Activated CD4-positive, alpha-beta T cell treated with anti-CD3 and anti-CD28 coated beads, Interleukin-10, Interleukin-2, amounts not matched to agents 100 ng/mL and 50 ng/mL, durations not matched to agents 16 hours and 8 hours (primary cell): ENCODE measurements at places on chromosomes 3 and 15.

DNA sequence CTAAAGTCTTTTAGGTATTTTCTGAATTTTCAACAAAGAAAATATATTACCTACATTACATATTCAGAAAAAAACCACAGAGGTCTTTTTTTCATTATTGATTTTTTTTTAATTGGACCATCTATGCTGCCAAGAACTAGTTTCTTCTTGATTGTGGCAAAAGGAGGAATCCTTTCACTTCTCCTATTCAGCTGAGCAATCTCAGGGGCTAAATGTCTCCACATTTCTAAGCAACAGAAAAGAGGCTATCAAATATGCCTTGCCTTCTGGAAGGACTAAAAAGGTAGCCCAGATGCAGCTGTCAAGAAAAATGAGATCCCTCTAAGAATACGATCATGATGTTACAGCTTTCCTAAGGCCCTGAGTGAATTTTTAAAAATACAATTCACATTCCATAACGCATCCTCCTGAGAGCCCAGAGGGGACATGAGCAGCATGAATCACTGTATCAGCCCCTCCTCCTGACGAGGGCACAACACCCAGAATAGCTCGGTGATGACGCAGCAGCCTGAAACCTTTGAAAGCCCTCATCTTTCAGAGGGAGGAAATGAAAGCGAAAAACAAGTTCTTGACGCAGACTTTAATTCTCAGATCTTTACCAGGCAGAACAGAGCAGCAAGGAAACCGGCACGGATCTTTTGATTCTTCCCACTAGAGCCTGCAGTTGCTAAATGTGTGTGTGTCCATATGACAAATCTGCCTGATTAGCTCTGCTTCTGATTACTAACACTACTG is 24.6 kb downstream of the RUBCN start:
- DNase-seq = peak; percentile 92

GRCh38 chr15:69213786-69214185 is 53.4 kb downstream of the GLCE start:
- no peak for DNase-seq

- no peak for DNase-seq
These were observed 863.3 kb downstream of the IGSF11 start for GRCh38 chr3:118171236-118171852.

- DNase-seq = no peak
These were observed 1013.2 kb downstream of the VGLL3 start for GRCh38 chr3:85977615-85978338.

DNA sequence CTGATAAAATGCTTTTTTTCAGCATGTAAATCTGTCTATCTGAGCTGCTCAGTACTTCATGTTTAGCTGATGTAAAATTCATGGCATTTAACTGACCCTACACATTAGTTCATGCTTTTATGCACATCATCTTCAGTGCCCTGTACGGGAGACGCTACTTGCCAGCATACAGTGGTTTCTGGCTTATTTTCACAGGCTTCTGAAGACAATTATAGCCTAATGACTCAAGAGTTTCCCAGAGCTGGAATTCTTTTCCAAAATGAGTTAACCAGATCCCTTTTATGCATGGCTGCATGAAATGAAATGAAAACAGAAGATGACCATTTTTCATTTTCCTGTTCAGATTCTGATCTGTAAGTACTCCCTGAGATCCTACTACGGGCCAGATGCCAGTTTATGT is 1061.5 kb downstream of the ROBO2 start:
- DNase-seq = no peak

GRCh38 chr15:78272316-78272715 is 8.0 kb downstream of the DNAJA4 start:
- no peak for DNase-seq

DNA sequence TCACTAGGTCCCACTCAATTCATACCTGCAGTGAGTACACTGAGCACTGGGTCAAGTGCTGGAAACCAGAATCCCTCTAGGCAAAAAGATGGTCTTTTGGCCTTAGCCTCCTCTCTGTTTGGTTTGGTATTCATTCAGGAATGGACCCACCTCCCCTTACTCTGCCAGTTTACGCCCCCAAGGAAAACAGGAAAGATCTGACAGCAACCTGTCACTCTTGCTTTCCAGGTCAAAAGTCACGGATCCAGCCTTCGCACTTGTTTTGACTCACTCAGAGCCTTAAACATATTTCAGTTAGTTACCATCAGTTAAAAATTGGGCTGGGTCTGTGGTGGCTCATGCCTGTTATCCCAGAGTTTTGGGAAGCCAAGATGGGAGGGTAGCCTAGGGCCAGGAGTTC is 68.1 kb downstream of the SYNM start:
- no peak for DNase-seq

DNA sequence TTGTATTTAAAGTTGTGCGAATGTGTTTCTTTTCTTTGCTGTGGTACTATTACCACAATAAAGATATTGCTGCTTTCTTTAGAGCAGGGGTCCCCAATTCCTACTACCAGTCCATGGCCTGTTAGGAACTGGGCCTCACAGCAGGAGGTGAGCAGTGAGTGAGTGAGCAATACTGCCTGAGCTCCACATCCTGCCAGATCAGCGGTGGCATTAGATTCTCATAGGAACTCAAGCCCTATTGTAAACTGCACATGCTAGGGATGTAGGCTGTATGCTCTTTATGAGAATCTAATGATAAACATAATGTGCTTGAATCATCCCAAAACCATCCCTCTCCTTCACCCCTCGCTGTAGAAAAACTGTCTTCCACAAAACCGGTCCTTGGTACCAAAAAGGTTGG is 41.6 kb downstream of the DMXL2 start:
- no peak for DNase-seq

DNA sequence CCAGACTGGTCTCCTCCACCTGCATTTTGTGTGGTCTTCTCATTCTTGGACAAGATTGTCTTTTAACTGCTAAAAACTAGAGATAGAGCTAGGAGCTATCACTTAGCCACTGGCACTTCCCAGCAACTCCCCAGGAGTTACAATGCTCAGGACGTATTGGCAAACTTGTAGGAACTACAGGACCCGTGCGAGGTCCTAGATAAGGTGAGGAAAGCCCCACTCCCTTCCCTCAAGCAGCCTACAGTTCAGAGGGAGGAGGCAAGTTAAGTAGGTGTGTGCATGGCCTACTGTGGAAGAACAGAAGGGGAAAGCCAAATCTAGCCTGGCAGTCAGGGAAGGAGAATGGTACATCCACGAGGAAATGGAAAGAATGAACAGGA is 504.7 kb upstream of the PROK2 start:
- no peak for DNase-seq

- DNase-seq = no peak
These were observed 134.0 kb downstream of the PGPEP1L start for GRCh38 chr15:98873441-98874218.

GRCh38 chr15:61479613-61480012 is 250.5 kb upstream of the RORA start:
- no peak for DNase-seq

GRCh38 chr15:31217566-31218270 is 108.9 kb upstream of the KLF13 start:
- DNase-seq = no peak

DNA sequence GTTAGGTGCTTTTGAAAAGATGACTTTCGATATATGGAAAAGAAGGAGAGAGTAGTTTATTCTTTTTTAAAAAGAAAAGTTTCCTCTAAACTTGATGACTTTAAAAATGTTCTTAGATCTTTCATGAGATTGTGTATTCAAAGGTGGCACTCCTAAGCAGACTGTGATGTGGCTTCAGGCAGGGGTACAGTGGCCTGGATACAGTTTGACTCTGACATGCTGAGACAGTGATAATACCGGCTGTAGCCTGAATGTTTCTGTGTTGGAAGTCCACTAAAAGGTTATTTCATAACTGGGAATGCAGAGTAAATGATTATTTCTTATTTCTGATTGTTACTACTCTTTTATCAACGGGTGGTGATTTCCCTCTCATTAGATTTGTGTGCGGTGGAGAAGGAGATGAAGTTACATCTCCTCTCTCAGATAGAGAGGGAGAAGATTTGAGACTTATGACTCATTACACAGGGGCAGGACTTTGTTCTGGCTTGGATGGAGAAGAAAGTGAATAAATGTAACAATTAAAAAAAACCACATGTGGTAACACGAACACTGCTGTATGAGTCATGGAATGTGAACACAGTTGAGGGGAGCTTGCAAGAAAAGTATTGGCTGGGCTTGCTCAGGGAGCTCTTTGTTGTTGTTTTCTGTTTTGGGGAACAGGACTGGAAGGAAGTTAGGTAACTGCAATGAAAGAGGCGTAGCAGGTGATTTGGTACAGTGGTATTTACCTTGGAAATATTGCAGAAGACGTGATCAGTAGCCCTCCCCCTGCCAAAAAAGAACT is 21.6 kb downstream of the SPTSSB start:
- peak; percentile 66 for DNase-seq

DNA sequence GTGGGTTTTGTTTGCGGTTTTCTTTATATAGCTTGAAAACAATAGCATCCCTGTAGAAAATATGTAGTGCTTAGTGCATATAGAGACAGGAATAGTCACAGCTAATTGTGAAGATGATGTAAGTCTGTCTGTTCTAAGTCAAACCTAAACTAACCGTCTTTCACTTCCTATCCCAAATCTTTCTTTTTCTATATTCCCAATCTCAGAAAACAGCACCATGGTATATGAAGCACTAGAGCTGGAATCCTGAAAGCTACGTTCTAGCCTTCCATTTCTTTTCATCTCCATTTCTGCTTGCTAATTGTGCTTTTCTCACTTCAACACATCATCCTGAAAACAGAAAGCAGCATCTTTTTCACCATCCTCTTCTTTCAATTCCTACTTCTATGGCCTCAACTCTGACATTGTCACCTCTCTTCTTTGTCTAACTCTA is 1235.5 kb downstream of the ROBO2 start:
- no peak for DNase-seq

GRCh38 chr3:152682477-152682876 is 152.5 kb upstream of the P2RY1 start:
- DNase-seq = no peak

DNA sequence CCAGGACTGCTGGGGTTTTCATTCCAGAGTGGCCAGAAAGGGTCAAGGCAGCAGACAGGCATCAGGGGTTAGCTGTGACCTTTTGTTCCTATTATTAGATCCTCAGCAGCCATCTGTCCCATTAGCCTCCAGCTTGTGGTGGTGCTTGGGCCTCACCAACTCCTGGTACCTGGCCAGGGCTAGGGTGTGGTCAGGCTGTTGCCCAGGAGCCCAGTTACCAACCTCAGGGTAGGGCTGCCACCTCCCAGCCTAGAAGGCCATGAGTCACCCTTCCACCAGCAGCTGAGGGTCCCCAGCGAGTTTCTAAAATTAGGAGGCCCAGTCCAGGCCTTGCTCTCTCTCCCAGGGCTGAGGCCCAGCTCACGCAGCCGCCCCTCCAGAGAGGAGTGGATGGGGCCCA is 12.2 kb downstream of the TMEM43 start:
- DNase-seq = no peak

DNA sequence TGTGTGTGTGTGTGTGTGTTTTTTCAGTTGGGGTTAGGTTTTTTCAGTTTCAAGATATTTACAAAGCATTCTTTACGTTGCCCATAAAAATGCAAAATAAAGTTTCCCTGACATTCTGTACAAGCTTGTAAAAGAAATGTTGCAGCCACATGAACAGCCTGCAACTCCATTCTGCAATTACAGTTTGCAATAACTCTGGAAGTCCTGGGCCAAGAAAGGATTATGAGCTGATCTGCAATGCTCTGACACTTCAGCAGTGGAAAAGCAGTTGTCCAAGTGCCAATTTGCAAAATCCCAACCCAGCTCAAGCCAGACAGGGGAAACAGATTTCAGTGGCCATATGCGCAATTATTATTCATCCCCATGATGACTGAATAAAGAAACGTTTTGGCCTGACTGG is 322.1 kb downstream of the MEX3B start:
- no peak for DNase-seq

- DNase-seq = no peak
These were observed 33.3 kb upstream of the MRPS22 start for GRCh38 chr3:139310474-139310933.

DNA sequence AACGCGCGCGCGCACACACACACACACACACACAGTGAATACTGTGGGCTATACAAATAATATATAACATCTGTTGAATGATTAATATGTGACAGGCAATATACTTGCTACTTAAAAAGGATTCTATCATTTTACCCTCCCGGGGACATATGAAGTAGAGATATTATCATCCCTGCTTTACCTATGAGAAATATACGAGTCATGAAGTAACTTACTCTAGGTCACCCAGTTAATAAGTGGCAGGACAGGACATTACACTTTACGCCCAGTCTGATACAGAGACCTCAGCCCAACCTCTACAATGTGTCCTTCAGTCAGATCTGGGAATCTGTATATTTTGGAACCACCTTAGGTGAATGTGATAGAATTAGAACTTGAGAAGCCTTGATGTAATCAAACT is 55.4 kb downstream of the CCDC54 start:
- DNase-seq = no peak

DNA sequence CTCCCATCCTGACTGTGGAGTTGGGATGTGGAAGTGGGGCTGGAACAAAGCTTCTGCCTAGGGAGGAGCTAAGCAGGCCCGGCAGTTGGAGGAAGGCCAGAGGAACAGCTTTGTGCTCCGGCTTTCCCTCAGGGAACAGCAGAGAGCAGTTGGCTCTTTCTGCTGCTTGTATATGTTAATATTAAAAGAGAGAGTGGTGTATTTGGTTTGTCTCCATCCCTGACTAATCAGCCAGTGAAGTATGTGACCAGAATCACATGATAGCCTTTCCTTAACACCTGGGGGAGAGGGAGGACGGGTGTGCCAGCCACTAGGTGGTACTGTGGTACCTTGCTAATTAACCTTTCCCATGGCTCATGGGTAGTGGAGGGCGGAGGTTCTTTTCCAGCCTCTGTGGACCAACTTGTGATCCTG is 10.0 kb downstream of the EIF2B5 start:
- peak; percentile 28 for DNase-seq

- no peak for DNase-seq
These were observed 114.1 kb upstream of the LMCD1 start for GRCh38 chr3:8387571-8387970.

DNA sequence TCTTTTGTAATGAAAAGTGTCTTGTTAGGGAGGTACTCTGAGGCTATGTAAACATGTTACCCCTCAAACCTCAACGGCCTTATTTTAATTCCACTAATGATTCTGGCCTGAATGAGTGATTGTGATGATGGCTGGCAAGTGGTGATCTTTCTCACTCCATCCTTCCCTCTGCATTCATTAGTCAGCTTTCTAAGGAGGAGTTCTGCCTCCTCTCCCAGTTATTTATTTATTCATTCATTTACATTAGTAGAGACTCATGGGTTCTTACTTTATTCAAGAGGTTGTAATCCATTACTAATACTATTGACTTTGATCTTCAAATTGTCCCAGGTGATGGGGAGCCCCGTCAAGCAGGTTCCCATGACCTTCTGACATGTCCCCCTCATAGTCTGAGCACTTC is 35.3 kb downstream of the GNB5 start:
- DNase-seq = no peak
